NCI-H2171 treated with DMSO at 0.1 percent for 48 hours (cell line): ENCODE measurements at places on chromosomes 5 and 9.
A peak's percentile ranks its signal among the peaks of the same experiment; 100 is the strongest.

- no peak for DNase-seq
Measured at GRCh38 chr5:178323961-178324360, 91.4 kb upstream of the PHYKPL start.

- DNase-seq, result peak; percentile 88
Measured at GRCh38 chr5:74093561-74093960, 467.6 kb downstream of the ARHGEF28 start.

DNA sequence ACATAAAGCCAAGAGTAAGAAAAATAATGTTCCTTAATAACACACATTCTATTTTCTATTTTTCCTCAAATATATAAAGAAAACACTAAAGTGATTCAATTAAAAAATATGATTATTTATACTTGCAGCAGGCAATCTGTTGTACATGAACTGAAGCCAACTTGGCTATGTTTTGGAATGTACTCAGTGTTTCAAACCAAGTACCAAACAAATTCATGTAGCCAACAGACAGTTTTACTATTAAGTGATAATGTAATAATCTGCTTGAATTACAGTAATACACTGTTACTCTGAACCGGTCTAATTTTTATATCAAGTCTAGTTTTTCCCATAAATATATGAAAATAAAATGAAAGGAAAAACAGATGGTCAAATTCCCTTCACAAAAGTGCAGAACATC, 58.0 kb downstream of the CEP120 start:
- DNase-seq, result no peak

DNA sequence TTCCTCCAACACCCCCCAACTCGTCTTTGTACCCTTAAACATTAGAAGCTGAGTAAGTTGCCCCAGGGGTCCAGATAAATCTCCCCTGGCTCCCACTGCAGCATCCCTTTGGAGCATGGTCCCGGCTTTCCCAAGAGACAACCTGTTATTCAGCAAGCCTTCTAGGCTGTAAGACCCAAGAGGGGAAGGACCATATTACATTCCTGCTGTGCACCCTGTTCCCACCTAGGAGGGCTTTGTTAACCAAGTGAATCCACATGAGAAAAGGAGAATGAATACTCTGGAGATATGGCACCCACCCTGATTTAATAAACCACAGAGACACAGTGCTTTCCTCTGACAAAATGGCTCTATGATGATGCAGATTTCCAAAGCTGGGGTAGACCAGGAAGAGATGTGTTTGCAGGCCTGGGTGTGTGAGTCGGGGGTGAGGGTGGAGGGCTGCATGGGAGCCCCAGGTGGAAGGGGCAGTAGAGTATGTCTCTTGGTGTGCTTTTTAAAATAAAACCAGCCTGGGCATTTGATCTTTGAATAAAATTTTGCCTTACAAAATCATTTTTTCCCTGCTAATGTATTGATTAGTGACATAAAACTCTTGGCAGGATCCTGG, 325.2 kb downstream of the DRD1 start:
- DNase-seq, result no peak

GRCh38 chr9:97682242-97682641, 14.9 kb downstream of the XPA start:
- no peak for DNase-seq

GRCh38 chr9:105144076-105144475, 100.4 kb upstream of the SLC44A1 start:
- no peak for DNase-seq

DNA sequence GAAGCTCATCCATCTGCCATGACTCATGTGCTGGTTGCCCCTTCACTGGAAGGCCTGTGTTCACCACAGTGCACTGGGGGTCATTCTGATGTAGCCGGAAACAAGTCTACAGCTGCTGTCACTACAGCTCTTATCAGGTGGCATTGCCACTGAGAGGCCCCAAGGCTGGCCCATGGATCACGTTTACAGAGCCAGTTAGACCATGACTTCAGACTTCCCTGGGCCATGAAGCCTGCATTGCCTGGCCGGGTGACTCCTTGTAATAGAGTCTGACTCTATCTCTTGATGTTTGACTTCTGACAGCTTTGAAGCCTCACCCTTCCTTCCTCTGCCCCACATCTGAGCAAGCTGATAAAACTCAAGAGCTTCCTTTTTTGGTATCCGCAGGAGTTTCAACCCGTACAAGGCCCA, 473.5 kb upstream of the DAP start:
- no peak for DNase-seq

DNA sequence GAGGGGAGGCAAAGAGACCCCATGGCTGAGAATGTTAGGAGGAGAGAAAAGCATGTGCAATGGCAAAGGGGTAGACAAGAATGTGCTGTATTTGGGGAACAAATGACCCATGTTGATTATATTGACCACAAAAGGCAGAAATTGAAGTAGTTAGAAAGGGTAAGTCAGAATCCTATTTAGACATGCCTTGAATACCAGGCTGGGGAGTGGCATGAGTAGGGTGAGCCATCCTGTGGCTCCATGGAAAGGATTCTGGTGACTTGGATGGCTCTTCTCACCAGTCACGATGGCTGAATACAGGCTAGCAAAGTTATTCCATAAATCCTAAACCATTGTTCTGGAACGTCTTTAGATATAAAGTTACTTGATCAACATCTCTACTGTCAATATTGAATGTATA, 73.4 kb upstream of the MEF2C start:
- no peak for DNase-seq

- DNase-seq, result no peak
Measured at GRCh38 chr5:145887976-145888574, 15.3 kb upstream of the GRXCR2 start.

GRCh38 chr9:79215821-79216220, 355.9 kb upstream of the TLE4 start:
- DNase-seq, result no peak

DNA sequence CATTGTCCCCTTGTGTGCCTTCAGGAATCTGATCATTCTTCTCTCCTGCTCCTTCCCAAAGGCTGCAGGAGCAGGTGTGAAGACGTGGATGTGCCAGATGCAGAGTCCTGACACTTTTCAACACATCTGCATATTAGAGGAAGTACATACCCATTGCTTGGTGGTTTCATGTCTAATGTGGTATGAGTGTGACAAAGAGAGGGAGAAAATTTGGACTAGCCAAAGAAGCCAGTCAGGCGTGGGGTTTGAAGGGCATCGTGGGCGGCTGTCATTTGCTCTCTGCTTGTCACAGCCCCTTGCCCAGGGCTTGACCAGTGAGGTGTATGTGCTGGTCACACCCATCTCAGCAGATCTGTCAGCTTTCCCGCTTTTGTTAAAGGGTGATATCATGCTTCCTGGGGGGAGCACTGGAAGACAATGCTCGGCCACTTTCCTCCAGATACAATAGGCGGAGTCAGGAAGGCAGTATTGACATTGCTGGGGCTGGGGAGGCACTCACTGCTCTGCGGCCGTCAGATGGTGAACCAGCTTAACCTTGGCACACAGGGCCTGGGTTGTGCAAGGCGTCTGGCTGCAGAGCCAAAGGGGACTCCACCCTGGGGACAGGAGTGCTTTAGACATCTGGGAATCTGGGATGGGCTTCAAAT, 8.6 kb downstream of the TEK start:
- no peak for DNase-seq

GRCh38 chr9:94563548-94563947, 8.7 kb downstream of the PCAT7 start:
- no peak for DNase-seq

DNA sequence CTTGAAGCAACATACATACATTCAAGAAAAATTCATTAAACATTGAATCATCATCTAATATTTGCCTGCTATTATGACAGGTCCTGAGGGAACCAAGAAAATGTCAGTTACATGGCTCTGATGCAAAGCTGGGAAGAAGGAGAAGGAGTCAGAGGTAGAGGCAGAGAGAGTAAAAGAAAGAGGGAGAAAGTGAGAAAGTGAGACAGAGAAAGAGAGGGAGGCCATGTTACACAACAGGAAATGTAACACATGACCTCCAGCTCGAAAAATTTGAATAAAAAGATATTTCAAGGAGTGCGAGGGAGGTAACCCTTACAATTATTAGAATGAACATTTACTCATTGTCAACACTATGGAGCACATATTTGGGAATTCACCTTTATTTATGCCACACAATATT, 189.7 kb downstream of the PDE4D start:
- no peak for DNase-seq

DNA sequence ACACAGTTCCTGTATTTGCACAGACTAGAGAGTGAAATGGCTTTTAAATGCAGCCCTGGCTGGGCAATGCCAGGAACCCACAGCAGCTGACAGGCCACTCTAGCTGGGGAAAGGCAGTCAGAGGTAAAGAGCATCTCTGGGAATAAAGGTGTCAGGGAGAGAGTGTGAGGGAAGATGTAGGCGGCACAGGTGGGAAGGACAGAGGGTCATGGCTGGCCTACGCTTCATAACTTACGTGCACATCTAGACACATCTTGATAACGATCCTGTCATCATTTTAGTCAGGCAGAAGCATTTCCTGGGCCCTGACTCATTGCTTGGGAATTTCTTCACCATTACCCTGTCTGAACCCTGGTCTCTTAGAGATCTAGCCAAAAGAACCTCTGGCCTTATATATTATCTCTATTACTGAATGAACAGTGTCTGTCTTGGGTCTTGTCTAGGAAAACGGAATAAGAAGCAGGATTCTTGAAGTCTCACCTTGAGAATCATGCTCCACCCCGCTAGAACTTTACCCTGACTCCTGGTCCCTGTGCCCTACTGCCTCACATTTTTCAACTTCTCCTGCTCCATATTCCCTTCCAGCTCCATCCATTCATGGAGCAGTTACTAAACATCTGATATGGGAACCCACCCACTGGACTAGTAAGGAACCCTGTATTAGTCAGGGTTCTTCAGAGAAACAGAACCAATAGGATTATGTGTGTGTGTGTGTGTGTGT, 106.4 kb upstream of the ELL2 start:
- DNase-seq, result no peak

GRCh38 chr5:115284021-115284420, 12.4 kb downstream of the CCDC112 start:
- DNase-seq, result no peak

GRCh38 chr5:82314964-82315758, 37.0 kb upstream of the RPS23 start:
- DNase-seq, result no peak

DNA sequence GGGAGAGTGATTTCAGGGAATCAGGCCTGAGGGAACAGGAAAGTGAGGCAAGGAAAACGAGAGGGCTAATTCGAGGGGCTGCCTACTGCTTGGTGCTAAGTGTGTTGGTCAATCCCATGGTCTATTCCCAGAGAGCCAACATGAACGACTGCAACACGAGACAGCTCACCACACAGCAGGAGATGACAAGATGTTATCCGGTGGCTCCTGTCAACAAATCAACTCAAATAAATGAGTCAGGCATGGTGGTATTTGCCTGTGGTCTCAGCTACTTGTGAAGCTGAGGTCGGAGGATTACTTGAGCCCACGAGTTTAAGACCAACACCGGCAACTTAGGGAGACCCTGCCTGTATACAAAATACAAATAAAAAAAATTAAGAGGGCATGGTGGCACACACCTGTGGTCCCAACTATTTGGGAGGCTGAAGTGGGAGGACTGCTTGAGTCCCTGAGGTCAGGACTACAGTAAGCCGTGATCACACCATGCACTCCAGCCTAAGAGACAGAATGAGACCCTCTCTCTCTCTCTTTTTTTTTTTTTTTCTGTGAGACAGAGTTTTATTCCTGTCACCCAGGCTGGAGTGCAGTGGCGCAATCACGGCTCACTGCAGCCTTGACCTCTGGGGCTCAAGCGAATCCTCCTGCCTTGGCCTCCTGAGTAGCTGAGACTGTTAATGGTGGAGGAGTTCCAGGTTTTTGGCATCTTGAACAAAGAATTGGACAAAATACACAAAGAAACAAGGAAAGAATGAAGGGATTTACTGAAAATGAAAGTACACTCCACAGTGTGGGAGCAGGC, 9.0 kb upstream of the FAF2 start:
- no peak for DNase-seq

DNA sequence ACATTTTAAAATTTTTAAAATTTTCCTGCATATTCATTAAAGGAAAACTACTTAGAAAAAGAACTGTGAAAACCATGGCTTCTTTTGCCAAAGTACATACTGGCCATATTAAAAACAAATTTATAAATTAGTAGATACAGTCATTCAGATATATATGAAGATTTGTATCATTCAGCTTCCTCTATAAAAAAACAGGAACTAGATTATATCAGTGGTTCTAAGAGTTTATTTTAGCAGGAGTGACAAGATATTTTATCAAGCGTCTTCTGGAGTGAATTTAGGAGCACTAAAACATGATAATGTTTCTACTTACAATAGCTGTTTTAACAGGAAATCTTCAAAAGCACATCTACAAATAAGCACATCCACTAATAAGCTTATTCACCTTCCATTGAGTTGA, 171.4 kb downstream of the RAPGEF6 start:
- no peak for DNase-seq

DNA sequence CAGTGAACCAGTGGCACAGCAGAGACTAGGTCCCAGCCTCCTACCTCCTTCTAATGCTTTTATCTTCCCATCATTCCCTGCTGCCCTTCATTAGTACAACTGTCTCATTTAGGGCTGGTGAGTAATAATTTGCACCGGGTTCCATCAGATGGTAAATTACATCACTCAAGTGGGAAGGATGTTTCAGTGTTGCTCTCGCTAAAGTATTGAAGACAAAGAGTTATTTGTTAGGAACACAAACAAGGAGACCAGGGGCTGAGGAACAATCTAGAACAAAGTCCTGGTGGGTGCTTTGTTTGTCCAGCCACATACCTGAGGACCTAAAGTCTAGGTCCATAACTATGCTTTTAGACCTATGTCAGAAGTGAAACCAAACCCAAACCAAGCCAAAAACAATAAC, 52.4 kb downstream of the SEC61B start:
- DNase-seq, result no peak

GRCh38 chr9:33498387-33498786, 24.7 kb upstream of the NOL6 start:
- DNase-seq, result peak; percentile 2

DNA sequence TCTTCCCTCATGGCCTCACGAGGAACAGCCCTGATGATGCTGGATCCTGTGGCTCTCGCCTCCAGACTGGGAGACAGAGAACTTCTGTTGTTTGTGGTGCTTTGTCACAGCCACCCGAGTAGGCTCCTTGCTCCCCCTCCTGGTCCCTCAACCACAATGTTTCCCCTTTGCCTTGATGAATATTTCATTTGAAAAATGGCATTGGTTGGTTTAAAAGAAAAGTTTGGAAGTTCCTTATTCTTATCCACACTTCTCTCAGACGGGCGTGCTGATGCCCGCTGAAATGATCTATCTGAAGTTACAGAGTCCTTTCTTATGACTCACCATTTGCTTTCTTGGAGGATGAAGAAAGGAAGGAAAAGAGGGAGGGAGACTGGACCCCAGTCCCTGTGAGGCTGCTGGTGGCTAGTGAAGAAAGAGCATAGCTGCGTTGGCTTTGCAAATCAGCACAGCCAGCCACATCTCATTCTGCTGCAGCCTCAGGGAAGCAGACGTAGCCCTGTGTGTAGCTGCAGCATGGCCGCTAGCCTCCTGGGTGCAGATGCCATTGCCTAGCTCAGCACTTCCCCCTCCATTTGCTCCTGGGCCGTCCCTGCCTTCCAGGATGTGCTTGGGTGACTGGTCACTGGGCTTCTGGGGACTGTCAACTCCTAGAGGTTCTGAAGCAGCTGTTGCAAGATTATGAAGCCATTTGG, 185.9 kb downstream of the ERCC6L2 start:
- DNase-seq, result peak; percentile 22

- no peak for DNase-seq
Measured at GRCh38 chr5:179906294-179906794, 1.4 kb downstream of the TBC1D9B start.
